EH (cell line): ENCODE measurements at places on chromosomes 12 and 14.

DNA sequence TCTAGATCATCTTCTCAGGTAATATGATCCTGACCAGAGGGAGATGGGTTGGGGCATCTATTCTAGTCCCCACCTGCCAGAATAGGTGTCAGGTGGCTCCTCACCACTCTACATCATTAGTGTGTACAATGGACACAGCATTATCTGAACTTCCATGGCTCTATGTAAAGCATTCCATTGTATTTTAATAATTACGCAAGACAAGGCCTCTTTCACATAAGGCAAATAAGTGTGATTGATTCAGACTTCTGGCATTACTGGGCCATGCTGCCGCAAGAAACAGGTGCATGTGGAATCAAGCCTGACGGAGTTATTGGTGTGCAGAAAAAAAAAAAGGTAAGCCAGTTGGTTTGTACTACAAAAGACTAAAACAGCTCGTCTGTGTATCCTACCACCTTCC is 3.1 kb upstream of the DDHD1 start:
- no peak for DNase-seq

GRCh38 chr14:81390696-81391095 is 9.4 kb downstream of the STON2 start:
- no peak for DNase-seq

- DNase-seq = peak; percentile 81
Observed at GRCh38 chr12:63978519-63978918, 134.0 kb downstream of the SRGAP1 start.

DNA sequence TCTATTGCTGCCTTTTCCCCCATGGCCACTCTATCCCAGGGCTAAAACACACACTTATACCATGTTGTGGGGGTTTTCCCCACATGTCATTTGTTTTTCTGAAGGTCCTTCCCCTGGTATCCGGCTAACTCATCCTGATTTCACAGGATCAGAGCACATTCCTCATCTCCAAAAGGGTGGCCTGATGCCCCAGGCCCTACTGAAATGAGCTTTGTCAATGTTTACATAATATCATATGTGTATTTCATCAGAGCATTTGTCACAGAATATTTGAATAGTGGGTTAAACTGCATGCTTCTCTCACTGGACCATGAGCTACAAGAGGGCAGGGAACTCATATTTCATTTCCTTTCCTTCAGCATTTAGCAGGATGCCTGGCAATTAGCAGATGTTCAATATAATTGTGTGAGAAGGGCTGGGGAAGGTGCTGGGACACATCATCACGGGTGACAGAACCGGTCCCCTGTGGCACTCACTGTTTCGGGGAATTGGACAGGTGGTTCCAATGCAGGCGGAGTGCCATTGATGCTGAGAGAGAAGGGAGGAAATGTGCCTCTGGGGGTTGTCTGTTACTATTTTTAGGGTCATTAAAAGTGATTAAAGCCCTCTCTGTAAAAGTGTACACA is 26.8 kb downstream of the EMP1 start:
- DNase-seq = peak; percentile 97

DNA sequence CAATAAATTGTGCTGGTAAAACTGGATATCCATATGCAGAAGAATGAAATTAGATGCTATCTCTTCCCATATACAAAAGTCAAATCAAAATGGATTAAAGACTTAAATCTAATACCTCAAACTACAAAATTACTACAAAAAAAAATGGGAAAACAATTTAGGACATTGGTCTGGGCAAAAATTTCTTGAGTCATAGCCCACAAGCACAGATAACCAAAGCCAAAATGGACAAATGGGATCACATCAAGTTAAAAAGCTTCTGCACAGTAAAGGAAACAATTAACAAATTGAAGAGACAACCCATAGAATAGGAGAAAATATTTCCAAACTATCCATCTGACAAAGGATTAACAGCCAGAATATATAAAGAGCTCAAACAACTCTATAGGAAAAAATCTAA is 264.6 kb downstream of the NUAK1 start:
- no peak for DNase-seq

DNA sequence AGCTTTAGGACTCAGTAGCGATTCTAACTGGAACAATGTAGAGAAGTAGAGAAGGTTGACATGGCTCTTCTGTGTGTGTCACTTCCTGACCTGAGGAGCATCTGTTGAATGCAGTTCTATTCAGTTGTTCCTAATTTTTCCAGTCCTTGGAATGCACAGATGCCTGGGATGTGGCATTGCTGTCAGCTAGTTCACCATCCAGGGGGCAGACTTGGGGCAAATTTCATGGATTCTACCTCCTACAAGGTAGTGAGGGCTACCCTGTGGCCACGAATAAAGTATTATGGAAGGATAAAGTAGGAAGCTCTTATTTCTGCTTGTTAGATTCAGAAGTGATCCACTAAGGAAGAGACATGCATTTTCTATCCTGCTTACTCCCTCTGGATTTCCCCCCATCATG is 74.4 kb upstream of the GPATCH2L start:
- no peak for DNase-seq

- DNase-seq = no peak
Observed at GRCh38 chr12:45212064-45212463, 3.8 kb upstream of the ANO6 start.

GRCh38 chr14:61435563-61436337 is 114.4 kb downstream of the PRKCH start:
- no peak for DNase-seq

DNA sequence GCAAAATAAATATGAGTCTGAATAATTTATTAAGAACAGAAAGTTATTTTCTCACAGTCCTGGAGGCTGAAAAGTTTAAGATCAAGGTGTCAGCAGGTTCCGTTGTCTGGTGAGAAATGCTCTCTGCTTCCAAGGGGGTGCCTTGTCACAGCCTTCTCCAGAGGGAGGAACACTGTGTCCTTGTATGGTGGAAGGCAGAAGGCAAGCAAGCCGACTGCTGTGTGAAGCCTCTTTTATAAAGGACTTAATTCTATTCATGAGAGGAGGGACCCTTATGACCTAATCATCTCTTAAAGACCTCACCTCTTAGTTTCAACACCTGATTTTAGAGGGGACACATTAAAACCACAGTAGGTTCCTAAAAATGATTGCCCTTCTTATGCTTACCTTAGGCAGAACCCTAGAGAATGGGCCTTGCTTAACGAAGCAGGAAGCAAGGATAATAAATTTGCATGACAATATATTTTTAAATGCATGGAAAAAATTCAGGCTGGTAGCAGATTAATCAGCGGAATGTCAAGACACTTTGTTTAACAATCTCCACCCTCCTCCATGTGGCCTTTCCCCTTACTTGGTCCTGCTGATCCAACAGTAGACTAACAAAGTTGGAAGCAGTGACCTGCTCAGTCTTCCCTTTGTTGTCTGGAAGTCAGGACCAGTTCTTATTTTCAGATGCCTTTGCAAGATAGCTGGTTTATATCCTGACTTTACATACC is 154.9 kb downstream of the DYRK2 start:
- DNase-seq = no peak

DNA sequence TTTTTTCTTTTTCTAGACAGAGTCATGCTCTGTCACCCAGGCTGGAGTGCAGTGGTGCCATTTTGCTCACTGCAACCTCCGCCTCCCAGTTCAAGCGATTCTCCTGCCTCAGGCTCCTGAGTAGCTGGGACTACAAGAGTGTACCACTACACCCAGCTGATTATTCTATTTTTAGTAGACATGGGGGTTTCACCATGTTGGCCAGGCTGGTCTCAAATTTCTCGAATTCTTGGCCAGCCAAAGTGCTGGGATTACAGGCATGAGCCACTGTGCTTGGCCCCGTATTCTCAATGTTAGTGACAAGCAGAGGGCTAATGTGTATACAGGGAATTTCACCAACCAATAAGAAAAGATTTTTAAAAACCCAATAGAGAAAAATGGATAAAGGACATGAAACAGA is 8.4 kb downstream of the PLBD2 start:
- peak; percentile 51 for DNase-seq
